BE2C (cell line): ENCODE measurements at places on chromosomes 13 and 19.

- no peak for DNase-seq
Observed at GRCh38 chr19:37401078-37401477, 30.2 kb downstream of the ZNF527 start.

DNA sequence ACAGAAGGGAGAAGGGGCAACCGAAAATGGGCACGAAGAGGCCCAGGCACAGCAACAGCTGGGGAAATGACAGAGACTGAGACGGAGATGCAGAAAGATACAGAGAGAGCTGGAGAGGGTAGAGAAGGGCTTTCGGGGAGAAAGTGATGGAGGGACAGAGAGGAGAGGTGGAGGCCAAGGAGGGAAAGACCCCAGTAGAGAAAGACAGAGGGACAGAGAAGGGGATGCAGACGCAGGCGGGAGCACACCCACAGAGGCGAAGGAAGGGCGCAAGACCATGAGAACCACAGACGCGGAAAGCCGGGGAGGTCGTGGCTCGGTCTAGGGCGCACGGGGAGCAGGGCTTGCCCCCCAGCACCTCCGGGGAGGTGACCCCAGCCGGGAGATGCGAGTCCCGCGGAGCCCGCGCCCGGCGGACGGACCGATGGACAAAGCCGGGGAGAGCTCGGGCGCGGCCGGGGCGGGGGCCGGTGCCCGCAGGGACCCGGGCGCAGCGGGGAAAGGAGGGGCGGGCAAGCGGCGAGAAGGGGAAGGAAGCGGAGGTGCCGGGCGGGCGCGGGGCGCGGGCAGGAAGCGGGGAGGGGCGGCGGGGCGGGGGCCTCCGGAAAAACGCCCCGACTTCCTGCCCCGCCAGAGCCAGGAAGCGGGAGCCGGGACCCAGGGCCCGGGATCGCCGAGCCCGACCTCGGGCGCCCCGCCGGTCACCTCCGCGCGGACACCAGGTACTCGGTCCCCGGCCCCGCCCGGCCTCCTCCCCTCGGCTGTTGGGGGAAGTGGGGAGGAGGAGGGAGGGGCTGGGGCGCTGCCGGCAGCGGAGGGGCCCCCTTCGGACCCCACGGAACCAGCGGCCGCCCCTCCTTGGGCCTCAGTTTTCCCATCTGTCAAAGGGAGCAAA, at the start of gene ARHGEF1:
Gene ARHGEF1, plus strand, starts transcription at position 617 of the 895 bp plus-strand sequence. CDS start 4,899 bp downstream, outside the sequence.
- no peak for DNase-seq

- DNase-seq, result no peak
Observed at GRCh38 chr13:23513455-23513854, 56.8 kb upstream of the TNFRSF19 start.

DNA sequence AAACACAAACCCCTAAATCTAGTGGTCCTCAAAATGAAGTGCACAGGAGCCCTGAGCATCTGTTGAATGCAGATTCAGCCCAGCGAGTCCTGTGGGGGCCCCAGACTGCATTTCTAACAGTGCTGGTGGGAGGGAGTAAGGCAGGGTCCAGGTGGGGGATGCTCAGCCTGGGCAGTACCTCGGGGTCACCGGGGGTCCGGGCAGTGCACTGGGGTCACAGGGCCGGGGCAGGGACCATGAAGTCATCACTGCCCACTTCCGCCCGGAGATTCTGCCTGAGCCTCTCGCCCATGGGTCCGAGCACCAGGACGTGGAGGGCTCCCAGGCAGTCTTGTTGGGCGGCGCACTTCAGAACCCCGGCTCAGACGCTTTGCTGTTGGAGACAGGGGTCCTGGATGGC, 838 bp upstream of the ATP4B start:
- peak; percentile 7 for DNase-seq

- DNase-seq, result no peak
Observed at GRCh38 chr19:29324291-29324680, 111.3 kb upstream of the UQCRFS1 start.

- no peak for DNase-seq
Observed at GRCh38 chr19:39968789-39969188, 2.2 kb upstream of the PSMC4 start.

GRCh38 chr13:47886314-47886713, 114.8 kb downstream of the SUCLA2 start:
- DNase-seq, result no peak

DNA sequence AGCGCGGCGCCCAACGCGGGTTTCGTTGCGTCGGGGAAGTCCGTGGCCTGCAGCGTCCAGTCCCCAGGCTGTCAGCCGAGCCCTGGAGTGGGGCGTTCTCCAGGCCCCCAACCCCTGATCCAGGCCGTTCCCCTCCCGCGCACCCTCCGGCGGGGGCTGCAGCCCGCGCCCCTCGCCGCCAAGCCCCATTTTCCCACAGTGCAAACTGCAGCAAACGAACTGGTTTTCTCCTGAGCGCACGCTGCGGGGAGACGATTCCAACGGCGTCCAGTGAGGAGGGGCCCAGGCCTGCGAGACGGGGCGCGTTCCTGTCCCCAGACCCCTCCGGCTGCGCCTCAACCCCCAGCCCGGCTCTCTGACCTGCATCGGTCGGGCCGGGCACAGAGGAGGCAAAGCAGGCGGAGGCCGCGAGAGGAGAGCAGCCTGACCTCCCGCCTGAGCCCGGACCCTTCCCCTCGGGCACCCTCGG, 4.4 kb upstream of the ONECUT3 start:
- DNase-seq, result no peak

- no peak for DNase-seq
Observed at GRCh38 chr13:113526466-113527220, 36.1 kb upstream of the DCUN1D2 start.

GRCh38 chr13:109500146-109500773, 286.1 kb downstream of the IRS2 start:
- DNase-seq, result peak; percentile 64

GRCh38 chr13:64753233-64754000, 2476.7 kb downstream of the PCDH9 start:
- no peak for DNase-seq

DNA sequence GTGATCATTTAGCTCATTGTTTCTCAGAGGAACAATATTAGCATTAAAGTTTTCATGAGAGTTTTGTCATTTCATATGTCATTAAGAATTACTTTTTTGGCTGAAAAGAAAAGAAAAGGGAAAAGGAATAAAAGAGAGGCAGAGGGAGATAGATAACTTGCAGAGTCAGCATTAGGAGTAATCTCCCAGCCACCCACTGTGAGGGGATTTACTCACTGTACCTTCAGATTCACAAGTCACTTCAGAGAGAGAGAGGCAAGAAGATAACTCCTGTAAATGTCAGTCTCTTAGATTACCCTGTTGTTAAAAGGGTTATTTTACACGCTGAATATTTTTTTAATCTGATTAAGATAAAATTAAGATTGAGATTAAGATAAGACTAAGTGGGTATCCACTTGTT, 125.2 kb downstream of the POU4F1 start:
- no peak for DNase-seq

- DNase-seq, result no peak
Observed at GRCh38 chr13:61247149-61247936, 168.3 kb downstream of the PCDH20 start.

DNA sequence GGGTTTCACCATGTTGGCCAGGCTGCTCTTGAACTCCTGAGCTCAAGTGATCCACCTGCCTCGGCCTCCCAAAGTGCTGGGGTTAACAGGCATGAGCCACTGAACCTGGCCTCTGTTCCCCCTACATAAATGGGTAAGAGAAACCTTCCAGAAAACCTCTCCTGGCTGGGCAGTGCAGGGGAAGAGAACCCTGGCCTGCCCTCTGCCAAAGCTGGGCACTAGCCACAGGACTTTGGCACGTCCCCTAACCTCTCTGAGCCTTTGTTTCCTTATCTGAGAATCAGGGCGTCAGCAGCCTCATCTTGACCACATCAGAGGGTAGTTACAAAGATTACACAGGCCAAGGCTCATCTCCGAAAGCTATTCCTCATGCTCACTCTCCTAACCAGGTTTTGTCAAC, 2.2 kb downstream of the SBSN start:
- DNase-seq, result no peak
